ENCODE measurements at places on chromosomes 3 and 15.

GRCh38 chr15:27123808-27124207 is 152.8 kb downstream of the GABRG3 start:
- DNase-seq = no peak

DNA sequence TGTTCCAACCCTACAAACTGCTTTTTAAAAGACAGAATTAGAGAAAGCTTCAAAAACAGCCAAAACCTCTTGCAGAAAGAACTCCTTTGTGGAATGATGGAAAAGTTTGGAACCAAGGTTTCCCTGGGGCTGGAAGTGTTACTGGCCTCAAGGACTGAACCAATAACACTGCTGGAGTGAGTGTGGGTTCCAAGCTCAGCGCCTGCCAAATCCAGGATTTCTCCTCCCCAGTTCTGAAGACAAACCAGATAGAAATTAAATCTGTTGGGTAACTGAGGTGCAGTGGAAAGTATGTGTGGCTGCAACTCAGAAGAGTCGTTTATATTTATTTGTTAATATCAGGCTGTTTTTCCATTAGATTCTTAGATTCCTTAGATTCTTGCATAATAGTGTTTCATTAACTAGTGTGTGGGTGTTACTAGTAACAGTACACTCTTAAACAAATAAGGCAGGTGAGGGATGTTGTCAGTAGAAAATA is 66.5 kb upstream of the FNDC3B start:
- no peak for DNase-seq

- DNase-seq = no peak
Observed at GRCh38 chr3:99808163-99808794, 9.4 kb upstream of the CMSS1 start.

DNA sequence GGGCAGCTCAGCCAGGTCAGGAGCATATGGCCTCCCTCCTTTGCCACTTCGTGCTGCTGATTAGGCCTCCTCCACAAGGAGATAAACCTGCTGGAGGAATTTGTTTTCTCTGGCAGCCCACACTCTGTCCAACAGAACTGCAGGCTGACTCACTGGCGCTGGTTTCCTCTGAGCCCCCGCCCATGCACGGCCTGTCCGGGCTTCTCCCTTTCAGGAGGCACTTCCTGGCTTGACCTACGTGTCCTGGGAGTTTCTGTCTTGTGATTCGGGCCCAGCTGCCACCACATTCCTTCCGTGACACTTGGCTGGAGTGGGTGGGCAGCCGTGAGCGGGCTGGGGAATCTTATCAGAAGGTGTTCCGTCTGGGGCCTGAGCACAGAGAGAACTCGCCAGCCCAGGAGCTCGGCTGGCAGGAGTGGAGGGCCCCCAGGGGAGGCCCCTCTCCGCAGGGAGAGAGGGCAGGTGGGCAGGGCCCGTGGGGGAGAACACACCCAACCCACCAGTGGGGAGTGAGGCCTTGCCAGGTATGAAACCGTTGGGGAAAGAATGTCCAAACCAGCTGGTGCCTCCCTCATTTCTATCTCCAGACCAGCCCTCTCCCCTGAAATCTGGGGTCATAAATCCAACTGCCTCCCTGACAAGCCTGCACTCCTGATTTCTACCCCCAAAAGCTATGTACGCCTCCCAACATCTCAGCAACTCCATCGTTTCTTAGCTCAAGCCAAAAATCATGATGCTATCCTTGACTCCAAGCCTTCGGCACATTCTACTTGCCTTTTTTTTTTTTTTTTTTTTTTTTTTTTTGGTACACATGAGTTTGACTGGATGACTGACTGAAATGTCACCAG is 110.6 kb upstream of the MEF2A start:
- DNase-seq = no peak
